ENCODE measurements at places on chromosomes 13 and 19.

DNA sequence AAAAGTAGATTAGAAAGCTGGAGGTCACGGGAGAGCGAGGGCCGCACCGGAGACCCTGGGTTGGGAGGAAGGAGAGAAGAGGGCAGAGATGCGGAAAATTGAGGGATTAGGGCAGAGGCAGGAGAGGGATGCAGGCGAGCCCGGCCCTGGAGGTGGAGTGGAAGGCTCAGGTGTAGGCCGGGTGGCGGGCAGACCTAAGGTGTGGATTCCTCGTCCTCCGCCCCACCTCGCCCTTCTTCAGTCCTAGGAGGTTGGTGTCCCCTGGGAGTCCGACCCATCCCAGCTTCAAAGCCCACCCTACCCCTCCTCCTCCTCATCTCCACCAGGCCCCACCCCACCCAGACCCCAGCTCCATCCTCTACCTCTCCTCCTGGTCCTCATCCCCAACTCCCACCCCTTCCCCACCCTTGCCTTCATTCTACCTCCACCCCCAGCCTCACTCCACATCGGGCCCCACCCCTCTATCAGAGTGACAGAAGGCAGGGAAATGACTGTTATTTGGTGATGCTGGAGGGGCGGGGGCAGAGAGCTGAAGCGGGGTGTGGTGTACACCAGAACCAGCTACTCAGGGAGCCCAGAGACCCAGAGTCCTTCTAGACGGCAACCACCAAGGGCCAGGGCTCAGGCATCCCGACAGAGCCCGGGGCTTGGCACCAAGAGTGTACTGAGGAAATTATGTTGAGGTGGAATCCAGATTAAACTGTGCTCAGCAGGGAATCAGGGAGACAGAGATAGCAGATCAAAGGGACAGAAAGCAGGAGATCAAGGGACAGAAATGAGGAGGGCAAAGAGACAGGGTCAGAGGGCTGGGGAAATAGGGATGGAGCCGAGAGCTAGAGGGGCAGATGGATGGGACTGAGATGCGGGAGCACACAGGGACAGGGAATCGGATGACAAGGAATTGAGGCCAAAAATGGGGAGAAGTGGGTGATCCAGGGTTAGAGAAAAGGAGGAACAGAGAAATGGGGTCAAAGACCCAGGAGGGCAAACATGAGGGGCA, 6.4 kb downstream of the ERFL start:
- no peak for DNase-seq

DNA sequence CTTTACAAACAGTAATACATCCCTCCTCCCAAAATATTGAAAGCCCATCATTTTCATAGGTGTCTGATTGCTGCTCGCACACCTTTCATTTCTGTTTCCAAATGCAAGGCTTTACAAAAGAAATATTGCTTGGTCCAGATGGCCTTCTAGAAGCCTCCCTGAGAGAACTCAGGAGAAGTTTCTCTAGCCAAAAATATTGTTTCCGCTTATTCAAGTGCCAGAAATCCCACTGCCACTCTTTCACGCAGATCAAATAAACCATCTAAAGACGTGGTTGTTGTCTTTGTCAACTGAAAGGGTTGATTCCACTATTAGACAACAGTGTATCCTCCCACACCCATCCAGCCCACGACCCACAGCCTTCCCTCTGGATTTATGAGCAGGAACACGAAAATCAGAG, 96.2 kb downstream of the ZIC5 start:
- DNase-seq, result no peak

DNA sequence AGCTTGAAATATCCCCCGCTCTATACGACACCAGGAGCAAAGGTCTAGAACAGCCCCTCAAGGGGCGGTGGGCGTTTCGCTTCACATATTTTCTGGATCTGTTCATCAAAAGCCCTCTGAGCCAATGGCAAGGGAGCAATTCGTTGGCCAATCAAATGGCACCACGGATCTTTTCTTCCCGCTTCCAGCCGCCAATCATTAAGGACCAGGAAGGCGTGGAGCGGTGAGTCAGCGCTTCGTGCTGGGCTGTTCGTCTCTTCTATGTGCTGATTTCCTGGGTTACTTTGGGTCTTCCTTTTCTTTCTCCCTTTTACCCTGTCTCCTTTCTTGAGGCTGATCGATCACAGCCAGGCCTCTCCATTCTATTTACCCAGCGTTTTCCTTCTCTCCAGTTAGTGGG, at the start of gene NLRP4:
Gene NLRP4 (plus strand): TSS at position 201 of the 400 bp plus-strand sequence. CDS start 15,541 bp downstream, outside the sequence.
- DNase-seq, result no peak

DNA sequence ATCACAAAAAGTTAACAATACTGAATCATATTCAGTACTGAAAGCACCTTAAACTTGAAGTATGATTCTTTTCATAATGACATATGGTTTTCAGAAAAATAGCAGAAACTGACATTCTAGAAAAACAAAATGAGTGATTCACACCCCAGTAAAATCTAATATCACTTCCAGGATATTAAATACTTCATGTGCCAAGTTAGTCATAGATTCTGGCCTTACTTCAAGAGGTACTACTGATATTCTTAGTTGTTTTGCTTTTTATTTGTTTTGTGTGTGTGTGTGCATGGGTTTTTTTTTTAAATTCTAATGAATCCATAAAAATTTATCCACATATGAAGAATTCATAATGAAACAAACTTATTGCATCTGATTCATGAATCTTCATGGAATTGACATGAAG, 207.9 kb upstream of the UFM1 start:
- DNase-seq, result no peak

DNA sequence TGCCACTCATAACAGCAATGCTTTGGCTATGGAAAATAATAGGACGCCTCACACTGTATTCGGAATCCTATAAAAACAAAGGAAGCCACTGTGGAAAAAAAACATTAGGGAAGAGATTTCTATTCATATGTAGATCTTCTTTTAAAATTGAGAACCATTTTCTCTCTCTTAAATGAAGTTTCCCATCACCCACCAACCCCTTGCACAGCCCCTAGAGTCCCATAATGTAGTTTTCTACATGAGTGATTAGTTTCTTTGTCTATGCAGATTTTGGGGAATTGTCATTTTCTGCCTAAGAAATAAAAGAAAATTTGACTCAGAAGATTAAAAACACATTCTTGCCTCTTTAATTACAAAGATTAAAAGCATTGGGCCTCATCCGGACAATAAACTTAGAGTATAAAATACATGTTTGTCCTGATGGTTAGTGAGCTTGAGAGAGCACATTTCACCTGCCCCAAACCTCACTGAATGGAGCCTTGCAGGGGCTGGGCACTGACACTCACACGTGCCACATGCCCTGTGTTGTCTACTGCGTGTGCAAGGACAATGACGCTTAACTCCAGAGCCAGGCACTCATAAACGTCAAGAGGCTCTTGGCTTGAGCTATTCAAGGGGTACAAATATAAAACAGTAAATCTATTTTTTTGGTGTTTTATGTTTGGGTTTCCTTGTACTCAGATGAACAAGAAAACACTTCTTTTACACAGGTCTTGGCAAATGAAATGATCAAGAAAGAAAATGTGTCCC, 40.0 kb upstream of the KL start:
- no peak for DNase-seq

GRCh38 chr19:19672816-19673215, 4.2 kb downstream of the ZNF101 start:
- DNase-seq, result no peak

- DNase-seq, result no peak
Measured at GRCh38 chr19:48879025-48879637, 6.9 kb downstream of the PPP1R15A start.

GRCh38 chr13:29918845-29919244, 68.4 kb upstream of the UBL3 start:
- DNase-seq, result no peak

DNA sequence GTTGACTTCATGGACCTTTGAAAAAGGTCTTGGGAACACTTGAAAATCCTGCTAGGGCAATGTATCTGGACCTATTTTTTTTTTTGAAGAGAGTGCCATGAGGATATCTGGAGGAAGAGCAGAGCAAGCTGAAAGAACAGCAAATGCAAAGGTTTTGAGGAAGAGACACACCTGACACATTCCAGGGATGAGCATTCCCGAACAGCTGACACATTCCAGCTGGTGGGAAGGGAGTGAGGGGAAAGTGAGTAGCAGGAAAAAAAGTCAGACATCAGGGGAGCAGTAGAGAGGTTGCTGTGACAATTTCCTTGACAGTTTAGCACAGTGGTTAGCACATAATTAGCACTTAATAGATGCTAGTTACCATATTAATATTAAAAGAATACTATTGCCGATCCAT, 14.7 kb downstream of the DGKH start:
- DNase-seq, result no peak

DNA sequence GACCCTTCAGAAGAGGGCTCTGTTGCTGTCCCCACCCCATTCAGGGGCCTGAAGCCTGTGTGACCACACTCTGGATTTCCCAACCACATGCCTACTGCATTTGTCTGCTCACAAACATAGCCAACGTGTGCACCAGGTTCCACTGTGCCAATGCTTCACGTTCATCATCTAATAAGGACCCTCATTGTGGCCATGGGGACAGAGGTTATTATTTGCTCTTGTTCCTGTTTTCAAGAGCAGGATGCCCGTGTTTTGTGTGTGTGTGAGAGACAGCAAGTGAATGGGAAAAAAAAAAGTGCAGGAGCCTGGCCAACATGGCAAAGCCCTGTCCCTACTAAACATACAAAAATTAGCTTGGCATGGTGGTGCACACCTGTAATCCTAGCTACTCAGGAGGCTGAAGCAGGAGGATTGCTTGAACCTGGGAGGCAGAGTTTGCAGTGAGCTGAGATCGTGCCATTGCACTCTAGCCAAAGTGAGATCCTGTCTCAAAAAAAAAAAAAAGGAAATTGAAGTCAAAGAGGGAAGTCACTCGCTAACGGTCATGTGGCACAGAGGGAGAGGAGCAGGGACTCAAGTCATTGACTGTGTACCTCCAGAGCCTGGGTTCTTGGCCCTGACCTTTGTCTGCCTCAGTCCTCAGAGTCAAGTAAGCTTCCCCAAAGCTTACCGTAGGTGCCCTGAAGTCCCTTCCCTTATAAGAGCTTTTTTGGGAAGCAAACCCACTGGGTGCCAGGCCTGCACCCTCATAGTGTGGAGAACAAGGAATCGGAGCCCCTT, 6.9 kb downstream of the B3GNT8 start:
- no peak for DNase-seq

Measured in frontal cortex (tissue), 4 donors.